ENCODE measurements at places on chromosomes 6 and 20. TPM values are rescaled to one million over a fixed set of nuclear protein-coding genes. Genes with fewer than 3 reads are reported as not detected.

The PPIL6 gene
- total RNA-seq: 6.1 TPM

GRCh38 chr20:32329817-32330554 lies 28.1 kb upstream of the ASXL1 start:
- no peaks in the 10 kb centered on the region for H3K4me1 ChIP-seq
- no peak overlapping the region for H3K27ac ChIP-seq
- DNase-seq: no peak
- no peaks in the 10 kb centered on the region for H3K27me3 ChIP-seq
- no peak overlapping the region for H3K4me3 ChIP-seq
- H3K36me3 ChIP-seq: peaks cover 45% of the 10 kb centered on the region

- H3K4me1 ChIP-seq: no peaks in the 10 kb centered on the region
- no peak overlapping the region for H3K27ac ChIP-seq
- no peaks in the 10 kb centered on the region for H3K36me3 ChIP-seq
- H3K4me3 ChIP-seq: no peak overlapping the region
- no peaks in the 10 kb centered on the region for H3K27me3 ChIP-seq
- no peak for DNase-seq
Measured at GRCh38 chr20:33093582-33093981, 14.1 kb downstream of the BPIFB4 start.

The B3GALT4 gene
- total RNA-seq: 11.7 TPM

DNA sequence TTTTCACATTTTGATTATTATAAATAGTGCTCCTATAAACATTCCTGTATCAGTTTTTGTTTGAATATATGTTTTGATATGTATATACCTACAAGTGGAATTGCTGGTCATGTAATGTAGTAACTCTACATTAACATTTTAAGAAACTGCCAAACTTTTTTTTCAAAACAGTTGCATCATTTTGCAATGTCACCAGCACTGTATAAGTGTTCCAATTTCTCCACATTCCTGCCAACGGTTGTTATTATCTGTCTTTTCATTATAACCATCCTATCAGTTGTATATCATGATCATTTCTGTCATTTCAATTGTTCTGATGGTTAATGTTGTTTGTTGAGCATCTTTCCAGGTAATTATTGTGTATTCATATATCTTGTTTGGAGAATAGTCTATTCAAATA lies 44.8 kb upstream of the SAMD5 start:
- no peak overlapping the region for H3K27ac ChIP-seq
- no peak for DNase-seq
- H3K4me3 ChIP-seq: no peak overlapping the region
- no peaks in the 10 kb centered on the region for H3K4me1 ChIP-seq
- H3K27me3 ChIP-seq: no peaks in the 10 kb centered on the region
- no peaks in the 10 kb centered on the region for H3K36me3 ChIP-seq

Data from sigmoid colon (tissue), 7 donors.